ENCODE measurements at places on chromosomes 7 and 10.
A peak's percentile ranks its signal among the peaks of the same experiment; 100 is the strongest.

GRCh38 chr10:782751-783648 is 93.5 kb upstream of the DIP2C start:
- peaks cover 82% of the 10 kb centered on the region for H3K27me3 ChIP-seq
- H3K36me3 ChIP-seq = no peaks in the 10 kb centered on the region
- no peak for ATAC-seq
- H3K4me1 ChIP-seq = no peaks in the 10 kb centered on the region
- no peak overlapping the region for H3K4me3 ChIP-seq

GRCh38 chr10:119371704-119372663 is 164.6 kb downstream of the GRK5 start:
- H3K4me1 ChIP-seq = peaks cover 79% of the 10 kb centered on the region
- no peaks in the 10 kb centered on the region for H3K27me3 ChIP-seq
- no peak for ATAC-seq
- H3K36me3 ChIP-seq = peaks cover 14% of the 10 kb centered on the region
- H3K27ac ChIP-seq = peak overlapping the region; percentile 94

GRCh38 chr10:30751678-30752331 is 122.3 kb upstream of the LYZL2 start:
- peaks cover 36% of the 10 kb centered on the region for H3K27me3 ChIP-seq
- H3K36me3 ChIP-seq = no peaks in the 10 kb centered on the region
- ATAC-seq = peak; percentile 86
- H3K4me3 ChIP-seq = no peak overlapping the region

- no peak overlapping the region for H3K4me3 ChIP-seq
- H3K4me1 ChIP-seq = peaks cover 46% of the 10 kb centered on the region
- H3K36me3 ChIP-seq = peaks cover 17% of the 10 kb centered on the region
- H3K27ac ChIP-seq = peak overlapping the region; percentile 41
These were observed 246.3 kb downstream of the CDK14 start for GRCh38 chr7:90842430-90842788.

DNA sequence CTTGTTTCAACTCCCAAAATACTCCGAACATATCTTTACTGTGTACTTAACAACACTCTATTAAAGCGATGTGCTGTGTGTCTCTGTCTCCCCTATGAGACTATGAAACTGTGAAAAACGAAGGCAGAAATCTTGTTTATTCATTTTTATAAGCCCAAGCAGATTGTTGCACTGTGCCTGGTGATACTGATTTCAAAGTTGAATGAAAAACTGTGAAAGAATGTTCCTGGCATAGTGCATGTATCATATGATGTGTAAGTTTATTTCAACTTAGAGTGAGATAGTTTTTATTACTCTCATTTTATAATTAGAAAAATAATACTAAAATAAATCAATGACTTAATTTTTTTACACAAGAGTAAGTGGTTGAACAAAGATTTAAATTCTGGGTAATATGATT is 471.9 kb upstream of the PCDH15 start:
- H3K4me3 ChIP-seq = no peak overlapping the region
- H3K27me3 ChIP-seq = no peaks in the 10 kb centered on the region
- no peak overlapping the region for H3K27ac ChIP-seq

GRCh38 chr10:91589015-91589657 is 43.7 kb downstream of the PPP1R3C start:
- H3K27me3 ChIP-seq = peaks cover 60% of the 10 kb centered on the region
- no peak overlapping the region for H3K4me3 ChIP-seq
- H3K36me3 ChIP-seq = no peaks in the 10 kb centered on the region
- ATAC-seq = no peak
- H3K4me1 ChIP-seq = no peaks in the 10 kb centered on the region
- no peak overlapping the region for H3K27ac ChIP-seq

- no peak overlapping the region for H3K27ac ChIP-seq
- H3K4me1 ChIP-seq = peaks cover 38% of the 10 kb centered on the region
- no peak overlapping the region for H3K4me3 ChIP-seq
- H3K27me3 ChIP-seq = no peaks in the 10 kb centered on the region
- ATAC-seq = peak; percentile 10
These were observed 219.0 kb downstream of the PTEN start for GRCh38 chr10:88082391-88082790.

DNA sequence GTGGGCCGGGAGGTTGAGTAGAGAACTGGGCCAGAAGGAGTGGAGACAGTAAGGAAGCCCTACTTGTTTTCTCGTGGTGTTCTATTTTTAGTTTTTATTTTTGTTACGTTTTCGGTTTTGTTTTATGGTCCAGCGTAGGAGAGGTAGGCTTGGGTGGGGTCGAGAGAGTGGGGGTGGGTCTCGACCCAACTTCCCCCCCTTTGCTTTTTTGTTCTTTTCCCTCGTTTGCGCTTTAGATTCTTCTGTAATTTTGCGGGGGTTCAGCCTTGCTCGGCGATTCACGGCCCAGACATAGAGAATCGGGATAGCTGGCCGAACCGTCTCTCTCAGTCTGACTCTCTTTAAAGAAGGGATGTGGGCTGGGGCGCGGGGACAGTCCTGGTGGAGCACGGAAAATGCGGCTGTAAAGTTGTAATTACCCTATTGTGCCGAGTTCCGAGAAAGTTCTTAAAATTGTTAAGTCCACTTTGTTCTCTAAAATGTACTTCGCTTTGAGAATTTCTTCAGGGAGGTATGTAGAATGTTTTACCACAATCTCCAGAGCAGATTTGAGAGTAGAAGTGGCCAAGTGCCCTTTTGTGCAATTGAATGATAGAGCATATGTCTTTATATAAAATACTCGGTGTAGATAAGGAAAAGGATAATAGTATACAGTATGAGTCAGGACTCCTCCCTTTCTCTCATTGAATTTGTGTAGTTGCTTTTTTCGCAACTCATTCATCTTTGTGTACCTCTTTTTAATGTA is 816 bp downstream of the DMTF1 start:
- no peaks in the 10 kb centered on the region for H3K27me3 ChIP-seq
- H3K36me3 ChIP-seq = peaks cover 8% of the 10 kb centered on the region
- peak overlapping the region; percentile 87 for H3K4me3 ChIP-seq
- H3K4me1 ChIP-seq = peaks cover 43% of the 10 kb centered on the region
- H3K27ac ChIP-seq = peak overlapping the region; percentile 94
- ATAC-seq = peak; percentile 60

DNA sequence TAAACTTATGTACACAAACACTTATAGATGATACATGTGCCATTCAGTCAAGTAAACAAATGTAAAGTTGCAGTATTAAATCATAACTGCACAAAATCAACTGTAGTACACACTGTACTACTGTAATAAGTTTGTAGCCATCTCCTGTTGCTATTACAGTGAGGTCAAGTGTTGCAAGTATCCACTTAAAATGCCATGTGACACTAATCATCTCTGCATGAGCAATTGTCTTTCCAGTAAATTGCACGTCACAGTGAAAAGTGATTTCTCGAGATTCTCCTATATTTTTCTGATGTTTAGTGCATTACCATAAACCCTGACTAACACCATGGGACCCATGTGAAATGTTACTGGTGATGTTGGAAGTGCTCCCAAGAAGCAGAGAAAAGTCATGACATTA is 293.3 kb upstream of the SP4 start:
- no peak for ATAC-seq
- peaks cover 12% of the 10 kb centered on the region for H3K27me3 ChIP-seq
- H3K4me1 ChIP-seq = no peaks in the 10 kb centered on the region
- H3K4me3 ChIP-seq = no peak overlapping the region
- no peak overlapping the region for H3K27ac ChIP-seq

- peak overlapping the region; percentile 93 for H3K4me3 ChIP-seq
- H3K27me3 ChIP-seq = no peaks in the 10 kb centered on the region
- peak; percentile 80 for ATAC-seq
- H3K4me1 ChIP-seq = peaks cover 45% of the 10 kb centered on the region
- H3K27ac ChIP-seq = peak overlapping the region; percentile 96
These were observed 712 bp downstream of the ITPRIP start for GRCh38 chr10:104337521-104337984.

- H3K4me3 ChIP-seq = no peak overlapping the region
- H3K4me1 ChIP-seq = no peaks in the 10 kb centered on the region
- no peak overlapping the region for H3K27ac ChIP-seq
These were observed 358.7 kb upstream of the MGMT start for GRCh38 chr10:129108378-129108777.

- no peak for ATAC-seq
- no peak overlapping the region for H3K27ac ChIP-seq
- H3K4me3 ChIP-seq = no peak overlapping the region
These were observed 405.0 kb downstream of the DNAJB9 start for GRCh38 chr7:108974641-108975040.

- H3K27ac ChIP-seq = no peak overlapping the region
- ATAC-seq = no peak
- no peak overlapping the region for H3K4me3 ChIP-seq
These were observed 100.8 kb downstream of the PRTFDC1 start for GRCh38 chr10:24851629-24852028.

GRCh38 chr7:112080441-112080840 is 125.8 kb downstream of the DOCK4 start:
- H3K4me3 ChIP-seq = peak overlapping the region; percentile 11
- H3K27ac ChIP-seq = peak overlapping the region; percentile 63
- H3K4me1 ChIP-seq = peaks cover 35% of the 10 kb centered on the region
- H3K36me3 ChIP-seq = no peaks in the 10 kb centered on the region

GRCh38 chr10:130160775-130161174 is 24.6 kb downstream of the GLRX3 start:
- H3K27me3 ChIP-seq = no peaks in the 10 kb centered on the region
- H3K4me3 ChIP-seq = no peak overlapping the region
- H3K36me3 ChIP-seq = peaks cover 49% of the 10 kb centered on the region

DNA sequence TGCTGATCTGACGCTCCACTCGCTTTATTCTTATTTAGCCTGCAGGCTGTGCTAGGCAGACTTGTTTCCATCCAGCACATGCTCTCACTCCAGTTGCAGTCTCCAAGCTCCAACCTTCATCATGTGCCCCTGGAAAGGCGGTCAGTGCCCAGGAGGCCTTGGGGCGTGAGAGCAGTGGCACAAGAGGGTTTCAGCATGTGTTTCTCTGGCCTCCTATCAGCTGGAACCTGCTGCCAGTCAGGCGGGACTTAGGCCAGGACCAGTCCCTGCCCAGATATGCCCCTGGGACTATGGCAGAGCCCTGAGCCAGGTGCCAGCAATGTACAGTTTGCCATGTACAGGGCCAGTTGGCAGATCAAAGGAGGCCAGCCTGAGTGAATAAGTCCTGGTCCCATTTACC is 330.2 kb upstream of the FZD1 start:
- H3K4me1 ChIP-seq = peaks cover 32% of the 10 kb centered on the region
- H3K4me3 ChIP-seq = no peak overlapping the region
- H3K36me3 ChIP-seq = peaks cover 36% of the 10 kb centered on the region
- H3K27ac ChIP-seq = no peak overlapping the region
- ATAC-seq = no peak

DNA sequence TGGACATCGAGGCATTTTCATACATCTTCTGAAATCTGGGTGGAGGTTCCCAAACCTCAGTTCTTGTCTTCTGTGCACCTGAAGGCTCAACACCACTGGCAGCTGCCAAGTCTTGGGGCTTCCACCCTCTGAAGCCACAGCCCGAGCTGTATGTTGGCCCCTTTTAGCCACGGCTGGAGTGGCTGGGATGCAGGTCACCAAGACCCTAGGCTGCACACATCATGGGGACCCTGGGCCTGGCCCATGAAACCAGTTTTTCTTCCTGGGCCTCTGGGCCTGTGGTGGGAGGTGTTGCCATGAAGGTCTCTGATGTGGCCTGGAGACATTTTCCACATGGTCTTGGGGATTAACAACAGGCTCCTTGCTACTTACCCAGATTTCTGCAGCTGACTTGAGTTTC is 62.1 kb downstream of the INPP5A start:
- ATAC-seq = no peak
- no peak overlapping the region for H3K27ac ChIP-seq
- H3K4me3 ChIP-seq = no peak overlapping the region
